ENCODE measurements at places on chromosomes 6 and 20.

DNA sequence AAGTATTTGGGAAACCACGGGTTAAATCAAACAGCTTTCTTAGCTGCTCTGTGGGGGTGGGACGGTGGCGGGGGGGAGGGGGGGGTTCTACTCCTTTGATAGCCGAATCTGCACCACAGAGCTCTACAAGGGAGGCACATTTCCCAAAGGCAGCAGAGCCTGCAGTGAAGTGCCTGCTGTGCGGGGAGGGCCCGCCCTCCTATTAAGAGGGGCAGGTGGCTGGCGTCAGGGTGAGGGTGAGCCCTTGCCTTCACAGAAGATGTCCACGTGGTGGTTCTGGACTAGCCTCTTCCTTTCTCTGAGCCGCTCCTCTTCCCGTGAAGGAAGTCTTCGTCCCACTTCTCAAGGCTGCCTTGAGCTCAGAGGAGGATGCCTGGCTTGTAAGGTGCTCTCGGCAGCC is 174.9 kb upstream of the THBS2 start:
- DNase-seq: no peak

DNA sequence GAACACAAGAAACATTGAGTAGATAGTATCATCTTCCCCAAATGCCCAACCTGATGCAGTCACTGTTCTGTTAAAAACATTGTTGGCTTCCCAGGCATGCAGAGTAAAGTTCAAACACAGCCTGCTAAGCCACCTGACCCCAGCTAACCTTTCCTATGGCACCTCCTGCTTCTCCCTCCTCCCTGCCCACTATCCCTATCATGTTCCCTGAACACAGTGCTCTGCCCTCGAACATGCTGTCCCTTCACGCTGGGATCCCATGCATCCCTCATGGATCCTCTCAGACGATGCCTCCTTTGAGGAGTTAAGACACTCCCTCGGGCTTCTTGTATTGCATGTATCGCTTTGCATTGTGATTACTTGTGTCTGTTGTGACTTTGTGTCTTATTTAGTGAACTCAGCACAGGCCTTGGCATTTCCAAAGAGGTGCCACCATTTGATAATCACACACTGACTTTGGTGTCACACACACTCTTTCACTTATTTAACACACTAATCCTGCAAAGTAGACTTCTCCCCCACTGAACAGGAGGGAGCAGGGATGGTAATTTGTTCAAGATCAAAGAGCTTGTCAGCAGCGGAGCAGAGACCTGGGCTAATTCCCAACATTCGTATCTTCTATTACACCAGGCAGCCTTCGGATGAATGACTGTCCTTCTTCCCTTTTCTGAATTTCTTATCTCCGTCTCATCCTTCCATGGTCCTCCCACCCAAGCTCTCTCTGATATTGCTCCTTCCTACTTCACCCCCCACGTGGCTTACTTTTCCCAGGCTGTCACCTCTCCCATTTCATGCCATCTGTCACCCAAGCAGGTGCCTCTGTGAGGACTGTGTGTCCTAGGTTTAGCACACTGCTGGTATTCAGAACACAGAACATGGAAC is 28.3 kb upstream of the SMIM29 start:
- DNase-seq: no peak

DNA sequence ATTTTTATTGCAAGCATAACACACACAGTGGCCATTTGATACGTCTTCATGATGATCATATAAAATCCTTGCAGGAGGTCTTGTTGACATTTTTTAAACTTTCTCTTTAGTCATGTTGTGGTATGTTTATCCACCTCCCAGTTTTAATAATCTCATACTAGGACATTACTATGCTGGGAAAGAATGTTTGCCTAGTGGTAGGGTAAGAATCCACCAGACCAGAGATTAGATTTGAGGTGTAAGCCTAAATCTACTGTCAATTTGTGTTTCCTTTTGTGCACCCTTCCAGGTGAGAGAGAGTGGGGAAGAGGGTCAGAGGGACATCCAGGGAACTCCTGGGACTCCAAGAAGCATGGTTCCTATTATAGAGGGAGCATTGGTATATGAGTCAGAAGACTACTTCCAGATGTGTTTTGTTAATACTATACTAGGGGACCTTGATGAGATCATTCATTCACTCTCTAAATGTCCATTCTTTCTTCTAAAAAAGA is 298.3 kb upstream of the SASH1 start:
- no peak for DNase-seq

DNA sequence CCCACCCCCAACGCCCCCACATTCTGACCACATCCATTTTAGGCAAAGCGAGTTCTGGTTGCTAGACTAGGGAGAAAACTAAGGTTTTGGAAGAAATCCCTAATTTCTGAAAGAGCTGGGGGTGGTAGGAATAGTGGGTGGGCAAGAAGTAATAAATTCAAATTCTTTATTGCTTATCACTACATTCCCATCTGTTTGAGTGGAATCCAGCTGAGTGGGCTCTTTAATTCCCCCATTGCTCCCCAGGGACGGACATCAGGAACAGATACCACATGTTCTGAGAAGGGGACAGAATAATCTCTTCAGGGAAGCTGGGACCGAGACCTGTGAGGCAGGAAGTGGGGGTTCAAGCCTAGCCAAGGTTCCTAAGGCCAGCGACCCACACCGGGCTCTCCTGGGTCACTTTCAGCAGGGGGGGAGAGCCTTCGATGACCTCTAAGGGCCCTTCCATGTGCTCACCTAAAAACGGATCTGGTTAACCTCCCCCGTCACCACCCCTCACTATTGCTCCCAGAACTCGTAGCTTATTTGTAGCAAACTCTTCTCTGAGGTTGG is 42.3 kb upstream of the MRPS10 start:
- DNase-seq: no peak

DNA sequence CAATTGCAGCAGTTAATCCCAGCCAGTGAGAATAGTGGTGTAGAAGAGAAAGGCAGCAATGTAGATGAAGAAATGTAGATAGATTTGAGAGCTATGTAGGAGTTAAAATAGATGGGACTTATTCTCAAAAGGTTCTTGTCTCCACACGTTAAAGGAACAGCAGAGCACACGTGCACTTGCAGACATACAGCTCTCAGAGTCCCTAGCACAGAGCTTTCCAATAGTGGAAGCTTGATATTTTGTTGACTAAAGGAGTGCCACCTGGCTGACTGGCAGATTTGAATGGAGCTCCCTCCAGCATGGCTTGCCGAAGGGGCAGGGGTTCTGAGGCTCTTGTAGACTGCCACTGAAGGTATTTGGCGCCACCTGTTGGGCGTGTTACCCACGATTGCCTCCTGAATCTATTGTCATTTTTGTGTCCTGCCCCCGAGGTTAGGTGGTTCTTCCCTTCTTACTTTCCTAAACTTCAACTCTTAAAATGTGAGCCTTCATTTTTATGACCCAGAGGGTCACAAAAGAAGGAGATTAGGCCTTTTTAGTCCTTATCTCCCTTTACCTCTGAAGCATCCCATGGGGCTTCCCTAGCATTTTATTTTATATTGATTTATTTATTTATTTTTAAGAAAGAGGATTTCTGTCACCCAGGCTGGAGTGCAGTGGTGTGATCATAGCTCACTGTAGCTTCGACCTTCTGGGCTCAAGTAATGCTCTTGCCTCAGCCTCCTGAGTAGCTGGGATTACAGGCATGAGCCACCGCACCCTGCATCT is 16.4 kb downstream of the BRD2 start:
- DNase-seq: peak; percentile 94

DNA sequence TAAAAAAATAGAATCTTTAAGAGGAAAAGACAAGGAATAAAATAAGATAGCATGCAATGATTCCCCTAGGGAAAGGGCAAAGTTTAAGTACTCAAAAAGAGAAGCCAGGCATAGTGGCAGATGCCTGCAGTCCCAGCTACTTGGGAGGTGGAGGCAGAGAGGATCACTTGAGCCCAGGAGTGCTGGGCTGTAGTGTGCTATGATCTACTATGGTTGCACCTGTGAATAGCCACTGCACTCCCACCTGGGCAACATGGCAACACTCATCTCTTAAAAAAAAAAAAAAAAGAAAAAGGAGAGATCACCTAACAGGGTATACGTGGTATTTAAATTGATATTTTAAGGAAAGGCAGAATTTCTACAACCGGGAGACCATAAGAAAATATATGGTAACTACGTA is 16.0 kb downstream of the EPHA7 start:
- no peak for DNase-seq

DNA sequence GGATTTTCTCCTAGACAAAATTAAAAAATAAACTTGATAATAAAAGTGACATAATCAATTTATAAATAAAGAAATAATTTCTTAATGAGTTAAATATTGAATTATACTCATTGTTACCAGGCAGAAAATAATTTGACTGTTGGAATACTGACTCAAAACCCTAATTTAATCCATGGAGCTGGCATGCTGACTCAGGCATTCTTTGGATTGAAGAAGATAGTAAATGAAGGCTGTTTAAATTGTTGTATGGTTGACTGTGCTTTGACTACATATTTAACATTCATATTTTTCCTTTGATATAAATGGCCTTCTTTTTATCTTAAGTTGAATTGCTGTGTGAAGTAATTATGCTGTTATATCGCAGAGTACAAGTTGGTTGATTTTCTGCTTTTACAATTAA is 11.7 kb downstream of the MANEA start:
- DNase-seq: no peak

- DNase-seq: no peak
Observed at GRCh38 chr6:84615987-84616386, 148.4 kb downstream of the TBX18 start.

DNA sequence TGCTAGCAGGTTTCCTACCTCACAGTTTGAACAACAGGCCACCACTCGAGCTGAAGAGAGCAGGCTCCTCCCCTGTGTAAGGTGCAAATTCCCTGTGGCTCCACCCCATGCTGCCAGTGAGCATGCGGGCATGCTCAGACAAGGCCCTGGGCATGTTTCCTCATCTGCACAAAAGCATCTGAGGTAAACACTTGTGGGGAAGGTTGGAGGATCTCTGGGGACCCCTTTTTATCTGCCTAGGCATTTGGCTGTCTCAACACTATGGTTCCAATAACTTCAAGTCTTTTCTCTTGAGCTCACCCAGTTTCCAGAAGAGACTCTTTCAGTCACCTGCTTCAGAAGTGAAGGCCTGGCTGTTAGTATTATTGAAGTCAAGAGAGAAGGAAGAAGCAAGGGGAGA is 9.4 kb downstream of the C6orf58 start:
- DNase-seq: no peak

- DNase-seq: no peak
Observed at GRCh38 chr6:66687611-66688140, 980.6 kb upstream of the EYS start.

GRCh38 chr6:32190054-32190851 is at the start of gene PBX2:
PBX2 (minus strand) TSS chr6:32190202; CDS start chr6:32189915, 287 bp downstream.
- DNase-seq: peak; percentile 81

- DNase-seq: no peak
Observed at GRCh38 chr6:63415286-63415685, 95.5 kb upstream of the LGSN start.

DNA sequence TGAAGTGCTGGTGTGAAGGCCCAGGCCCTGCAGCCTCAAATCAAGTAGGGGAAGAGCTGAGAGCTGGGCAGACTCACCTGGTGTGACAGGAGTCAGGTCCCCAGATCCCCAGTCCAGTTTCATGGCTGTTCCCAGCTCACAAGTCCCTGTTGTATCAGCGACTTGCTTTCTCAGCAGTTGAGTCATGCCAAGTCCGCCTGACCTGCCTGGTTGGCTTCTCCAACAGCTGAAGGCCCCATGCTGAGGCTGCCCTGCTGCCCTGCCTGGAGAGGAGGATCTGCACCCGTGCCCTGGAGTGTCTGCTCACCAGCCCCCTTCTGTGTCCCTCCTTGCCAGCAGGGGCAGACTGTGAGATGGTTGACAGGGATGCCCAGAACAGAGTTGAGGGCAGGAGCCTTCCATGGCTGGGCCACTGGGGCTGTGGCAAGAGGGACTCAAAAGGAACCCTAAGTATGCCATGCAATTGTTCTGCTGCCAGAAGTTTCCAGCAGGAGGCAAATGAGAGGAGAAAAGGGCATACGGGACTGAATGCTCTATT is 39.3 kb upstream of the TRAF3IP2 start:
- DNase-seq: no peak

GRCh38 chr6:42118162-42119001 is 24.0 kb downstream of the C6orf132 start:
- no peak for DNase-seq

- DNase-seq: no peak
Observed at GRCh38 chr6:109769213-109769612, 78.1 kb downstream of the FIG4 start.

- DNase-seq: no peak
Observed at GRCh38 chr6:16850681-16851026, 89.4 kb upstream of the ATXN1 start.

GRCh38 chr6:81148751-81149150 is 603.7 kb downstream of the TENT5A start:
- DNase-seq: no peak

DNA sequence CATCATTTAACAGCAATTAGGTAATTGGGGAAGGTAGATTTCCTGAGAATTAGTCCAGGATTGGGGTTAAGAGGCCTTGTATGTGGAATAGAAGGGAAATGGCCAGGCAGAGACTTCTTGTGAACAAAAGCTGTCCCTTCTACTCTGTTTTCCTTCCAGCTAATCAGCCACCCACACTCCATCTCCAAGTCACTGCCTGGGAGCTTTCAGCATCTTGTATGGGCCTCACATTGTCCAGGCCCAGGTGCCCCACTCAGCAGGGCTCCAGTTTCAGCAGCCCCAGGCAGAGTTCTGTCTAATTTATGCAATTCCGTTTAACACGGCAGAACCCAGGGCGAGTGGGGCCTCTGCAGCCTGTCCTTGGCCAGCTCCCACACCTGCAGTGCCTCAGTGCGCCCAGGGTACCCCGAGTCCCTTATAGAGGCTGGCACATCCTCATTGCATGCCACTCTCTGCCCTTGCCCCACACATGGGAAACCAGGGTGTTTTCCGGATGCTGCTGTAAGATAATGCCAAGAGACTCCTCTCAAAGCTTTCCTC is 113.0 kb downstream of the EDN3 start:
- DNase-seq: no peak

GRCh38 chr6:135853227-135853626 is 1.7 kb downstream of the PDE7B start:
- DNase-seq: no peak

DNA sequence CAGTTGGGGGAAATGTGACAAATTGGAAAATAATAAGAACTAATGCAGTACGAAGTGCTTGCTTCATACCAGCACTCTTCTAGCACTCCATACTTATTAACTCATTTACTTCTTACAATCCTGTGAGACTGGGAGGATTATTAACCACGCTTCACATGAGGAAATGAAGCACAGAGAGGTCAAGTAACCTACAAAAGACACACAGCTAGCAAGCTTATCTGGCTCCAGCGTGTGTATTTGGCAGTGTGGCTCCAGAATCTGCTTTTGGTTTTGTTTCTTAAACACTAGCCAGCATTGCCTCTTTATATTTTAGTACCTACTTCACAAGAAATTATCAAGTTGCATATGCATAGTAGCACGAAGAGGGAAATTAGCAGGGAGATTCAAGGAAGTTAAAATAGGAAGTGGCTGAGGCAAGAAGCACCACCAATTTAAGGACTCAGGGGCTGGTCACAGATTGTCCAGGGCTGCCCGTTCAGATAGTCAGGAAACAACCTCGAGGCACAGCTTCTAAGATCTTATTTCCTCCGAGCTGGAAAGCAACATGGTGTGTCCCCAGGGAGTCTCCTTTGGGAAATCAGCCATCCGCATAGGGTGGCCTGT is 302.7 kb upstream of the PRDM1 start:
- DNase-seq: no peak
